ENCODE measurements at places on chromosomes 11 and 22.

DNA sequence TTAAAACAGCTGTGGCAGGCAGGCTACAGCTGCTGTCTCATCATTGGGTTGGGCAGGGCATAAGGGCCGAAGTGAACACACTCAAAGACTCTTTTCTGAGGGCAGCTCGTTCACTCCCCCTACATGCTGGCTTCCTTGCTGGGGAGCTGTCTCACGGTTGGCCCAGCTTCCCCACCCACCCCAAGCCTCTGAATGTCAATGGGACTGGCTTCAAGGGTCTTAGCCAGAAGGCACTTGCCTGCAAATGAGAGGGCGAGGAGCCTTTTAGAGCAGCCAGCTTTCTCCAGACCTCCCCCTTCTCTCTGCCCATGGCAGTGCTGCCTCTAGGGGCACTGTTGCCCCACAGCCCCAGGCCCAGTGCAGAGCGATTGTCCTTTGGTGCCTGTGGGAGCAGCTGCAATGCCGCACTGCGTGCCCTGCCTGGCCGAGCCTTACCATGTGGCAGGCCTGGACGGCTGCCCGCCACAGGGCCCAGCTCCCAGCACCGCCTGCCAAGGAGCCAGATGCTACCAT lies 94.7 kb upstream of the RASSF10 start:
- DNase-seq, result peak; percentile 90

GRCh38 chr11:67158221-67158620 lies 39.2 kb downstream of the KDM2A start:
- DNase-seq, result no peak

DNA sequence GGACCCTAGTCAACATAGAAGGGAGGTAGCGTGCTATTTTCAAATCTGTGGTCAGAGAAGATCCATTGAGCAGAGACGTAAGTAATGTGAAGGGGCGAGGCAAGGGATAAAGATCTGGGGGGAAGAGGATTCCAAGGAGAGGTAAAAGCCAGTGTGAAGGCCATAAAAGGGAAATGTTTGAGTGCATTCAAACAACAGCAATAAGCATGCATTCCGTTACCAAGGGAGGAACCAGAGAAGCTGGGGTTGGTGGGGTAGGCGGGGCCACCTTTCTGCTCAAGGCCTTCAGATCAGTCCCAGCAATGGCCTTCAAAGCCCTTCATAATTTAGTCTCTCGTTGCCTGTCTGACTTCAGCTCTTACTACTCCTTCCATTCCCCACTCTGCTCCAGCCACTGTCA lies 18.4 kb upstream of the SMPD1 start:
- peak; percentile 35 for DNase-seq

- DNase-seq, result no peak
Measured at GRCh38 chr11:134521452-134522289, 109.6 kb upstream of the B3GAT1 start.

- peak; percentile 47 for DNase-seq
Measured at GRCh38 chr11:12800032-12800671, 125.9 kb downstream of the TEAD1 start.

DNA sequence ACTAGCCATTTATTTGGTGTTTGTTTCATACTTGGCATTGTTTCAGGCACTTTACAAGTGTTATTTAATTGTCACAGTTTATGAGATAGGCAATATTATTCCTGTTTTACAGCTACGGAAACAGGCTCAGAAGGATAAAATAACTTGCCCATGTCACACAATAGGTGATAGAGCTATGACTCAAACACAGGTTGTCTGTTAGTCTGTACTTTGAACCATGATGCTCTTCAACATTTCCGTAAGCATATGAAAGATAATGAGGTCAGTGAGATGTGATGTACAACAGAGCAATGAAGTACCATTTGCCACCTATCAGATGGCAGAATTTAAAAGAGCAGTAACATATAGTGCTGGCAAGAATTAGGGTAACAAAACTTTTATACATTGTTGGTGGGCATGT lies 15.3 kb downstream of the TUG1 start:
- DNase-seq, result no peak

DNA sequence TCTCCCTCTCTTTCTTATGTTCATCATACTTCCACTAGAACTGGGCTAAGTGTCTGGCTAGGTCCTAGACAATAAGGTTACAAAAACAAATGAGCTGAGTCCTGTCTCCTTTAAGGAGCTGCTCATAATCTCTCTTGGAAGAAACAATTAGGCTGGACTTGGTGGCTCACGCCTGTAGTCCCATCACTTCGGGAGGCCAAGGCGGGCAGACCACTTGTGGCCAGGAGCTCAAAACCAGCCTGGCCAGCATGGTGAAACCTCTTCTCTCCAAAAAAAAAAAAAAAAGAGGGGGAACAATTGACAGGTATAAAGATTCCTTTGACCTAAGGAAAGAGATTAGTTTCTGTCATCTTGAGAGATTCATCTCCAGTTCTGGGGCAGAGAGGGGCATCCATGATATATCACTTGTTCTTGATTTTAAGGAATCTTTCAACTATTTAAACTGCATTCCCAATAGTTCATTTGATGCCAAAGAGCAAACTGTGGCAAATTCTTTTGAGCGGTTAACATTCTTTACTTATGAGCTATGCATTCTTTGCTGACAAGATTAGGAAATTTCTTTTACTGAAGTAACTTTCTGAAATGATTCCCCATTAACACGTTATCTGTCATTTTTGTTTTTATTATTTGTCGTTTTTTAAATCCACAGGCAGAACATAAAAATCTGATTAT lies 125.5 kb downstream of the C11orf87 start:
- no peak for DNase-seq

Data from iPS-NIHi11 (cell line).